ENCODE measurements at places on chromosomes 5 and 9.

- DNase-seq: no peak
These were observed 45.2 kb upstream of the PITX1 start for GRCh38 chr5:135079099-135079681.

DNA sequence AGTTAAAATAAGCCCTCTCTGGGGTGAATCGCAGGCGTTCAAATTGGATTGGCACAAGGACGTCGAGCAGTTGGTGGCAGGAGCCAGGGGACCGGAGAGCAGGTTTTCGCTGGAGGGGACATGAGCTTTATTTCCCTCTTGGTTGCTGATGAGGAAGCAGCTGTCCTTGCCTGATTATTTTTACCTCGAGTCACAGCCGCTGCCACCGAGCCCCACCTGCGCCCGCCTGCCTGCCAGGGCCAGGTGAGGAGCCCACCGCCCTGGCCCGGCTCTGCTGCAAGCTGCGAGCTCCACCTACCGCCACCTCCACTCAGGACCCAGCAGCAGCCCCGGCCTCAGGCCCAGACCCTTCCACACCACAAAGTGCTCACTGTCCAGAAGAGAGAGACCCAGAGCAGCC, 9.0 kb upstream of the ADGRD2 start:
- DNase-seq: no peak

- DNase-seq: no peak
These were observed 599.7 kb upstream of the FTMT start for GRCh38 chr5:121251954-121252353.

DNA sequence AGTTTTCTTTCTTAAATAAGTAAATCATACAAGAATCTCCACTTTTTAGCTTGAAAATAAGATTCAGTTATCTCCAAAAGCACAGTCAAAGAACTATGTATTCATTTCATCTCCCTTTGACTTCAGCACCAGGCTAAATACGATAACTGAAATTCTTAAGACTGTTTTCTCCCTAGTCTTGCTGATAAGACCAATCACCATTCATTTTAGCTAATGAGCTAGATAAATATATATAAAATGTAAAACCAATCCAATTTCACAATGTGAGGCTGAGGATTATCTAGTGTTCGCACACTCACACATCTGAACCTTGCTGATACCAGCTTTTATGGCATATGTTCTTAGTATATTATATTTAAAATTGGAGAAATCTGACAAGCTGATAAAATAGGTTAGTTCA, 17.3 kb upstream of the ZNF622 start:
- no peak for DNase-seq

DNA sequence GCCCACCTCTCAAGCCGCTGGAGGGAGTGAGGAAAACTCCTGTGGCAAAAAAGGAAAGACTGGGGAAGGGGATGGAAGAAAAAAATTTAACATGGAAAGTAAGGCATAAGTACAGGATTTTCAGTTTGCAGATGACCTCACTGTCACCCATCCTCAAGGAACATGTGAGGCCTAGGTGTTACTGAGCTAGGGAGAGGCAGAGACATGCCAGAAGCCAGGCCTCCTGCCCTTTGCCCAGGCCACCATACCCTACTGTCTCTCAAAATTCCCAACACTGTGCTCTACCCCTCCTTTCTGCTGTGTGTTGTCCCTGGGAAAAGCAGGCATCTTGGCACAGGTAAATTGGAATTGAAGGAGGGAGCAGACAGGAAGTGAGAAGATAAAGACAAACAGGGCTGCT, 4.4 kb upstream of the MGAT1 start:
- peak; percentile 3 for DNase-seq

- no peak for DNase-seq
These were observed 665 bp upstream of the LVRN start for GRCh38 chr5:115961381-115962238.

GRCh38 chr9:135729480-135729879, 27.5 kb downstream of the KCNT1 start:
- no peak for DNase-seq

- no peak for DNase-seq
These were observed 28.8 kb upstream of the ADAMTS2 start for GRCh38 chr5:179373961-179374505.
